Right cardiac atrium (tissue), 5 donors: ENCODE measurements at places on chromosomes 12 and 14. TPM values are rescaled to one million over a fixed set of nuclear protein-coding genes. Genes with fewer than 3 reads are reported as not detected.

NAB2 gene
- total RNA-seq = 22.7 TPM

RPS29 gene
- 988 TPM for total RNA-seq

KRT7 gene
- total RNA-seq = not detected

BDKRB2 gene
- total RNA-seq = 0.23 TPM

IRAK3 gene
- total RNA-seq = 9.3 TPM

SLC39A2 gene
- not detected for total RNA-seq
